ENCODE measurements at places on chromosomes 12 and 14.

DNA sequence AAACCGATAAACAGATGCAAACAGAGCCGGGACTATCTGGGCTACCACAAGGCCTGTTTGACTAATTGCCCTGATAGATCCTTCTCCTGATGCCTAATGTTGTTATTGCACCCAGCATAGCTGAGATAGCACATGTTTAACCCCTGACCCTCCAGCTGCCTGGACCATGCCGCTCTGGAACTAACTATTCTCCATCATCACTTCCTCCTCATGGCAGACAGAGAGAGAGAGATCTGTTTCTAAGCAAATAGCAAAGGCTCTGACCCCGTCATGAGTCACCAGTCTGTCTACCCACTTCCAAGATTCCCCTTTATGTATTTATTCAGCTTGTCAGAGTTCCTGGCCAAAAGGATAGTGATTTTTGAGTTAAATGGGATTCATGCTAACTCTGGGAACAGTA, 58.2 kb upstream of the FLRT2 start:
- DNase-seq = peak; percentile 6

- DNase-seq = no peak
Observed at GRCh38 chr14:77133720-77134338, 7.8 kb downstream of the ZDHHC22 start.

DNA sequence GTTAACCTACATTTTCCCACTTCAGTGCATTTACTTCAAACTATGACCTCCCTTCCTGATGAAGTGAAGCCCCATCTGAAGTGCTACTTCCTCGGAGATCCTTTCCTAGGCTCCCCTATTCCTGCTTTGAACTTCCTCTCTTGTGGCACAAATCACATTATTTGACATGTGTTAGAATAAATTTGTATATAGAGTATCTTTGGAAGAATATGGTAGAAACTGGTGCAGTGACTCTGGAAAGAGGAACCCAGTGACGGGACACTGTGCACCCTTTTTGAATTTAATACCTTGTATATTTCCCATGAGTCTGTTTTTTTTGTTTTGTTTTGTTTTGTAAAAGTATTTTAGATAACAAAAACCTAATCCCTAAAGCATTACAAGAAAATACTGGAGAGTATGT, 66.4 kb upstream of the SRSF5 start:
- DNase-seq = no peak

DNA sequence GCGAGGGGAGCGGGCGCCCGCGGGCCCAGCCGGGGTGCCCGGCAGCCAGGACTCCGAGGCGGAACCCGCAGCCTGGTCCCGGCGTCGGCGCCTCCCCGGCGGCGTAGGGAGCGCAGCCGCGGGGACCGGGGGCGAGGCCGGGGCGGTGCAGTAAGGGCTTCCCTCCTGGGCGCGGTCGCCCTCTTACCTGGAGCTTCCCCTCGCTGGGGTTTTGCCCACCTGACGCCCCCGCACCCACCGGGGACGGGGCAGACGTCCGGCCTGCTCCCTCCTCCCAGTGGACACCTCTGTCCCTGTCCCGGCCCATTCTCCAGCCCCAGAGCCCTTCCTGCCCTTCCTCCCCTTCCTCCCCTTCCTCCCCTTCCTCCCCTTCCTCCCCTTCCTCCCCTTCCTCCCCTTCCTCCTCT, 413 bp upstream of the TUBA1C start:
- no peak for DNase-seq

- DNase-seq = no peak
Observed at GRCh38 chr14:77125281-77125801, 16.2 kb downstream of the ZDHHC22 start.

- no peak for DNase-seq
Observed at GRCh38 chr12:132605892-132606291, 4.5 kb downstream of the LRCOL1 start.

DNA sequence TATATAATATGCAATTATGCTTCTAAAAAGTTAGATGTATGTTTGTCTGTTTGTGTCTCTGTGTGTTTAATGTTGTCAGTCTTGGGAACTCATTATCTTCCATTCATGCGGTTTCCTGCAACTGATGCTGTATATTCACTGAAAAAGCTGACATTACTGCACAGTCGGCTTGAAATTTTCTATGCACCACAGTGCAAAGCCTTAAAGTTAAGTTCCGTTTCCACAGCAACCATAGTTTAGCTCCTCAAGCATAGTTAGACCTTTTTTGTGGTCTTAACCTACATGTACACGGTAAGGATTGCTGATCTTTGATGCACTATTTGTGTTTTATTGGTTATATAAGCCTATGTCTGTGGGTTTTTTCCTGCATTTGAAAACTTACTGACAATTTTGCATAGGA, 309.4 kb downstream of the KCNC2 start:
- no peak for DNase-seq

GRCh38 chr12:52210186-52210924, 18.5 kb upstream of the KRT80 start:
- DNase-seq = peak; percentile 79

DNA sequence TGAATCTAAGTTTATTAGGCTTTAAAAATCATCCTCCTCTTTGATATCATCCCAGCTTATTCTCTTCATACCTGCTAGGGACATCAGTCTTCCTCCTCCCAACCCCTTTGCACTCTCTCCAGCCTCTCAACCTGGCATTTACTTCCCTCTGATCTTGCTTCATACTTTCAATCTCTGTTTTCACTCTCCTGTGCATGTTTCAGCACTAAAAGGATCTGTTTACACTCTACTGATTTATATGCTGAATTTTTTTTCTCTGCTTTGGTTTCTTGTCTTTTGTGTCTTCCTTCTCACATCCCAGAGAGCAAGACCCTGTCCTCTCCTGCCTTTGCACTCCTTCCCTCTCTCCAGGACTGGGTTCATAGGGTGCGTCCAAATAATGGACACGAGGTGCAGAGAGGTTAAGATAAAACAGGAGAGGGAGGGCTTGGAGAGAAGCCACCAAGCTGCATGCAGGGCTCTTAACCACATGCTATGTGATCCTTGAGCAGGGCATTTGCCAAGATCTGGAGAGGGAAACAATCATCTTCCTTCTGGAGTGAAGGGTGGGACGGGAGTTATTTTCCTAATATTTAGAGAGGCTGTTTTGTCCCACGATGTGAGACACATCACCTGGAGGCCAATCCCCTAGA, 3.0 kb upstream of the CISTR start:
- no peak for DNase-seq

DNA sequence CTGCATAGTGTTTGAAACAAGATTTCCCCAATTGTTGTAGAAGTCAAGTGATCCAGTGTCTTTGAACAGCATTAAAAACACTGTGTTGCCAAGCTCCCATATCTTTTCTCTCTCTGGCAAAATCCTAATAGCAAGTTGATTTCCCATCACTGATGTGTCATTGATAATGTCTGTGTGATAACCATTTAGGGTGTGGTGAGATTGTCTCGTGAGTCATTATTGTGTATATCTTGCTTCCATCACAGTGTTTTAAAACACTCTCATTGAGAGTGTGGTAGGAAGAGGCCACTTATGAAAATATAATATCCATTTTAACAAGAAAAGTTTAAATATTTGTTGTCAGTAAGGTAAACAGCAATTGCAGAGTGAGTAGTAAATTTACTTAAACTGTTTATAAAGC, 74.7 kb downstream of the PRORP start:
- DNase-seq = peak; percentile 19

DNA sequence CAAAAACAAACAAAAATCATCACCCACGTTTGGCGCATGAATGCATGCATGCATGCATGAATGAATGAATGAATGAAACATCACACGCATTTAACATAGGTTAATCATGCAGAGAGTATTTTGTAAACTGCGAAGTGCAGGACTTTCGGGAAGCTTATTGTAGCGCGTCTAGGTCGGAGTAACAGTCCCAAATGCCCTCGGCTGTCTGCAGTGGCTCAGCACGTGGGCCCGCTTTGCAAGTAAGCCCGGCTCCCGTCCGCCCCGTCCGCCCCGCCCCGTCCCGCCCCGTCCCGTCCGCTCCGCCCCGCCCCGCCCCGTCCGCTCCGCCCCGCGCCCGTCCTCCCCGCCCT, 263 bp upstream of the IFT81 start:
- no peak for DNase-seq

- DNase-seq = no peak
Observed at GRCh38 chr12:85865890-85866289, 8.2 kb upstream of the NTS start.

DNA sequence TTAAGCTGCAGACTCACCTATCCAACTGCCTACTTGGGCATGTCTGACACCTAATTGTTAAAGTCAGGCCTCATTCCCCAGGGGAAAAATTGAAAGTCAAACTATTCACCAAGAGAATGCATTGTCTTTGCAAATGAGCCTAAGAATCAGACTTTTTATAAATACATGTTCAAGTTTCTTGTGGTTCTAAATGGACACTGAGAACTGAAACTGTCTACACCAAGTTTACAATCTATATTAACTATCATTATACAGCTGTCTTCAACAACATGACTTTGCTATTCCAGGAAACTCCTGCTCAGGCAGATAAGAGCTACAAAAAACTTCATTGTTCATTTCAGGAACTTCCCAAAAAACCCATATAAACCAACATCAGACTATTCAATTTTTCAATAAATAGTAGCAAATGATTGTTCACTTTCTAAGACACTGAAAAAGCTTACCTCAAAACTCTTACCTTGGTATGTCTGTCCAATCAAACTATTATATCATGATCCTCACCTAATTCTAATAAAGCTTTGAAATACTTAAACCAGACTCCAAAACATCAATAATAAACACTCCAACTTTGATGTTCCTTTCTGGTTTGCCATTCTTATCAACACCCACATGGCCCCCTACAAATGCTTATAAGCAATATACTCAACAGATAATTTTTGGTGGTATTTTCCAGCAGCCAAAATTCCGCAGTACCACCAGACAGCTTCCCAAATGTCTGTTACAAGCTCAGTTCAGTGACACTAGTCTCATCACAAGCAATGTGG, 24.2 kb downstream of the CDK17 start:
- DNase-seq = no peak

DNA sequence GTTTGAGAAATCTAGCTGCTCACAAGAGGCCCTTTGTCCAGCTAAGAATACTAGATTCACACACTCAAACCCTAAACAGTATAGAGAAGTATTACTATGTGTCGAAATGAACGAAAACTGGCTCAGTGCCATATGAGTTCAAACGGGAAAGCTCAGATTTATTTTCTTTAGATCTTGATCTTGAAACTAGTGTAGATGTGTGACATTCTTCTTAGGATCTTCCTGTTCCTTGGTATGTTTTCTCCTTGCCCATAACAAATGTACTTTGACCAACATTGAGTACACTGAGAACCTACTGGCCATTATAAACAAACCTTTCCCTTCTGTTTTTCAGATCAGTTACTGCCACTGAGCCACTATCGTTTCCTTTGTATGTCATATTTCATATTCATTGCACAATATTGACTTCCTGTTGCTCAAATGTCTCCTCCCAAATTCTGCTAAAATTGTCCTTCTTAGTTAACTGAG, 21.3 kb downstream of the MYBPC1 start:
- no peak for DNase-seq

- DNase-seq = peak; percentile 20
Observed at GRCh38 chr12:103470664-103471063, 25.1 kb downstream of the C12orf42 start.

DNA sequence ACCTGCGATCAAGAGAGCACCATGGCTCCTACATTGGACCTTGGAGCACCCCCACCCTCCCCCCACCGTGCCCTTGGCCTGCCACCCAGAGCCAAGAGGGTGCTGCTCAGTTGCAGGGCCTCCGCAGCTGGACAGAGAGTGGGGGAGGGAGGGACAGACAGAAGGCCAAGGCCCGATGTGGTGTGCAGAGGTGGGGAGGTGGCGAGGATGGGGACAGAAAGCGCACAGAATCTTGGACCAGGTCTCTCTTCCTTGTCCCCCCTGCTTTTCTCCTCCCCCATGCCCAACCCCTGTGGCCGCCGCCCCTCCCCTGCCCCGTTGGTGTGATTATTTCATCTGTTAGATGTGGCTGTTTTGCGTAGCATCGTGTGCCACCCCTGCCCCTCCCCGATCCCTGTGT, 1.8 kb upstream of the RNU7-1 start:
- DNase-seq = no peak

GRCh38 chr12:77800501-77800900, 30.2 kb upstream of the NAV3 start:
- DNase-seq = no peak

DNA sequence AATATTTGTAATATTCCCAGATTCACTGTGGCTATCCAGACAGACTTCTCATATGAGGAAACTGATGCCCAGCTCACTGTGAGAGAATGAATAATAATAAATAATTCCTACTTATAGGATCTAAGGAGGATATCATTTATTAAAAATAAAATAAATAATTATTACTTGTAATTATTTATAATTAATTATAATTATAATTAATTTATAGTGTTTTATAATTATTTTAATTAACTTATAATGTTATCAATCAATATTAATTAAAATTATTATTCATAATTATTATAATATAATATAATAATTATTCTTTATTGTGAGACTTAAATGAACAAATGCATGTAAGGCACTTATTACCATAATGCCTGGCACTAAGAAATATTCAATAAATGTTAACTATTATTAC, 192.8 kb downstream of the GALC start:
- no peak for DNase-seq

DNA sequence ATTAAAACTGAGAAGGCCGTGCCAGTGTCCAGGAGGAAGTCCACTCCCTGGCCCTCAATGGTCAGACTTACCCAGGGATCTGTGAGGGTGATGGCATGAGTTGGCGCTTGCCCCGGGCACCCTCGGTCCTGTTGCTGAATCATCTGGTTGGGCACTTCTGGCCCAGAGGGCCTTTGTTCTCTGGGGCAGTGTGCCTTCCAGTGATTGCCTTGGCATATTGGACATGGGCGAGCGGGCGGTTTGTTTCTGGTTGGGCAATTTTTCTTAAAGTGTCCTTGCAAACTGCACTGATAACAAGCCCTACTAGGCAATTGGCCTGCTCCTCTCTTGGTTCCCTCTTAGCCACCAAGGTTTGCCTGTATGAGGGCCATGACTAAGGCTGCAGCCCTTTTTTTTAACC, 69.5 kb upstream of the ZDHHC17 start:
- no peak for DNase-seq

GRCh38 chr12:57089271-57090245, 644 bp downstream of the NAB2 start:
- DNase-seq = no peak

DNA sequence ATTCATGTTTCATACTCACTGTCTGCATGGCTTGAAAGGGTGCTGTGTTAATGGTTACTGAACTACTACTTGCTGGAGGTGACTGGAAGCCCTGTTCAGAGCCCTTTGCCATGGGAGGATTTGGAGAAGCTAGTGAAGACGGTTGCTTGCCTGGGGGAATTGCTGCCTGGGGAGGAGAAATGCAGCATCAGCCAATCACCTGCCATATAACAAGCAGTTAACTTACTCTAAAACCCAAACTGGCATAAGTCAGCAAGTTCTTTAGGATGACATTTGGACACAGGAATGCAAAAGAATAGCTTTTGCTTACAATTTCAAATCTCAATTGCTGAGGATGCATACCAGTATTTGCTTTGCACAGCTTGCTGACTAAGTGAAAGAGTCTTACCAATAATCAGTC, 23.4 kb upstream of the IPO8 start:
- no peak for DNase-seq
